Cortex of kidney (tissue), 1 donor: ENCODE measurements at places on chromosomes 2 and 18.

DNA sequence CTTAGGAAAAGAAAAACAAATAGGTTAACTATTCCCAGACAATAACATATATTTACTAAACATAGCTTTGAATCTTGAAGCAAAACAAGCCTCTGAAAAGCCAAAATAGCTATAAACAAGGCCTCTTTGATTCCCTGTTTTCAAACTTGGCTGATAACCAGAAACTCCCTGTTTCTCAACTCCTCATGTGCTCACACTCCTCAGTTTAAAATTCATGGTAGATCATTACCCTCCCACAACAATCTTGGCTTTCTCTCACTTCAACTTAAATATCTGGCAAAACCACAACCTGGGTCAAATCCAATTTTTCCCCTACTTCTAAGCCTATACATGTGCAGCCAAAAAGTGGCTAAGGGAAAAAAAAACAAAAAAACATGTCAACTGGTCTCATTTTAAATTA lies 15.6 kb downstream of the SUCLG1 start:
- DNase-seq, result no peak

DNA sequence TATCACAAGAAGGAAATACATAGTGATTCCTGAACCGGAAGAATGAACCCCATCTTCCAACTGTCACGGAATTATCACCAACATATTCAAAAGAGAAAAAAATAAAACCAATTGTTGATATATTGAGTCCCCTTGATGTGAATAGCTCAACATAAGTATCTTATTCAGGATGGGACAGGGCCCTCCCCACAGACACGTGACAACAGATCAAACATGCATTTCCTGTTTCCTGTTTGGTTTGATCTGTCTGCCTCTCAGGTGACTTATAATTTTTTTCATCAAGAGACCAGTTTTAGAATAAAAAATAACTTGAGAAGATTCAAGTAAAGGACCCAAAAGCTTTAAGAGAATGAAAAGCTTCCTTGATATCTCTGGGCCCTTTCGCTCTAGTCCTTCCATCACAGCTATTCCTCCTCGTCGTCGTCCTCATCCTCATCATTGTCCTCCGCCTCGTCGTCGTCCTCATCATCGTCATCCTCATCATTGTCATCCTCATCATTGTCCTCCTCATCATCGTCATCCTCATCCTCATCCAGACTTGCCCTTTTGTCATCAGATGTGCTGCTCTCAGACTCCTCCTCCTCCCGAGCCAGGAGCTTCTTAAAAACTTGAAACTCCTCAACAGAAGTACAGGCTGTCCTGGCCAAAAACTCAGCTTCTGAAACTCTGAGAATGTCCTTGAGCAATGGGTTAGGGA lies 6.3 kb downstream of the MTERF4 start:
- DNase-seq, result no peak

DNA sequence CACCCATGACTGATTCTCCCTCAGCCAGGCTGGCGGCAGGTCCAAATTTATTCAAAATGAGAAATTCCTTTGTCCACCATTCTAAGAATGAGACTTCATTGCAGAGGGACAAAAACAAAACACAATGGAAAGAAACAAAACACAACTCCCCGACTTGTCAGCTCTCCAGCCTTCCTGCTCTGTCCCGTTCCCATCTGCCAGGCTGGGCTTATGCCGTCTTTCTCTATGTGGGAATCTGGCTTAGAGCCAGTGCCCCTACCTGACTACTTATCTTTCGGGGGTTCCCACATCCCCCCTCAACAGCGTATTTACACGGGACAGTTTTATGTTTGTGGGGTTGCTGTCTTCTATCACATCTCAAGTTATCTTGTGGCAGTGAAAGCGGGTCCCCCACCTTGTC lies 13.8 kb downstream of the CELF4 start:
- DNase-seq, result no peak

- no peak for DNase-seq
These were observed 46.7 kb downstream of the GPC1 start for GRCh38 chr2:240482141-240482540.

DNA sequence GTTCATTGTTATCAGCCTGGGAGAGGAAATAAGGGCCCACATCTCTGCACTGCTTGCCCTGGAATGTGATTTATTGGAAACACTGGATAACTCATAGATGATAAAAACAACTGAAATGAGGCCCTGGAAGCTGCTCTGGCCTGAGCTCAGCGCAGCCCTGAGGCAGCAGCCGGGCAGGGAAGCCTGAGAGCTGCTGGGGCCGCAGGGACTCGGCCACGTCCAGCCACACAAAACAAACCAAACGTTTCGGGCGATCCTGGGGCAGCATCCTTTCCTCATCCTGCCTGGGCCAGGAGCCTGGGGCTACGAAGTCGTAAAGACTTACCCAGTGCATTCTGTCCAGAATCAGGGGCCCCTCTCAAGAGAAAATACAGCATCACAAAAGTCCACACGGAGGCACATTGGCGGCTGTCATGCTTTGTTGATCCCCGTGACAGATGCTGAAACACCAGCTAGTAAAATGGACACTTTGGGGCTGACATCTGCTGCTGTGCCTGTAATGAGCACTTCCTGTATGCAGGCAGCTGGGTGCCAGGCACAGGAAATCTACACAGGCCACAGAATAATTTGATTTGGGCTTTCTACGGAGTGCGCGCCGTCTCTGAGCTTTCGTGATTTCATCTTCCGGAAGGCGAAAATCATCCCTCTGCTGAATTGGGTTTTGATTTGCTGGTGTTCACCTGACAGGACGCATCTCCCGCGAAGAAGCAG lies 250.6 kb downstream of the EIPR1 start:
- DNase-seq, result no peak

- no peak for DNase-seq
These were observed 170.9 kb upstream of the PXDN start for GRCh38 chr2:1915196-1915595.

- no peak for DNase-seq
These were observed 11.9 kb downstream of the CLK1 start for GRCh38 chr2:200852605-200853004.
